ENCODE measurements at places on chromosomes 7 and 10.
A peak's percentile ranks its signal among the peaks of the same experiment; 100 is the strongest.

GRCh38 chr7:105978035-105978434 is 15.0 kb downstream of the CDHR3 start:
- DNase-seq: no peak

GRCh38 chr10:34406463-34407323 is 408.4 kb downstream of the PARD3 start:
- no peak for DNase-seq

DNA sequence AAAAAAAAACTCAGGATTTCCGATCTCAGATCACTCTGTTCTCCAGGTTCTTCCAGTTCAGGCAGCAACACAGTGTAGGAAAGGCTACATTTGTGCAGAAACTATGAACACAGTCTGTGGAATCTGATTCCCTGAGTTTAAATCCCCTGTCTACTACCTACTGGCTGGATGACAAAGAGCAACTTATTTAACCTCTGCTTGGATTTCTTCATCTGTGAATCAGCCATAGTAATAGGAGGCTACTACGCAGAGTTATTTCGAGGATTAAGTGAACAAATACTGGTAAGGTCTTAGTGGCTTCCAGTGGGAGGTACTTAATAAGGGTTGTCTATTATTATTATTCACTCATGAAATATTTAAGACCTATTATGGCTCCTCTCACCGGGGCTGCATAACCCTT is 44.3 kb upstream of the PDCD4 start:
- peak; percentile 26 for DNase-seq

DNA sequence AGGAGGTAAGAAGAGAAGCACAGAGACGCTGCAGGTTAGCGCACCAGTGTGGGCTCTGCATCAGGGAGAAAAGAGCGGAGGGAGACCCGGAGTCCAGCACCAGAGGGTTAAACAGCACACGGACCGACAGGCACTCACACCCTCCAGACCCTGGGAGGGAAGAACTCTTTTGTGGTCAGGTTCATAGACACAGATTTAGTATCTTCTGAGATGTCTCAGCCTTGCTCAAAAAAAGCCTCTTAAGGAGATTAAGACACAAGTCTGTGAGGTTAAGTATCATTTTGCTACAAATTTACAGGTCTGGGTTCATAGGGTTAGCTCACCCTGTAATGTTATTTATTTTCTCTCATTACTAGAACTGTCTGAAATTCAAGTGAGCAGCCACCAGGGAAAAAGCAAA is 16.8 kb upstream of the NDST2 start:
- DNase-seq: no peak

- DNase-seq: no peak
Observed at GRCh38 chr10:8581521-8582225, 527.2 kb downstream of the GATA3 start.

DNA sequence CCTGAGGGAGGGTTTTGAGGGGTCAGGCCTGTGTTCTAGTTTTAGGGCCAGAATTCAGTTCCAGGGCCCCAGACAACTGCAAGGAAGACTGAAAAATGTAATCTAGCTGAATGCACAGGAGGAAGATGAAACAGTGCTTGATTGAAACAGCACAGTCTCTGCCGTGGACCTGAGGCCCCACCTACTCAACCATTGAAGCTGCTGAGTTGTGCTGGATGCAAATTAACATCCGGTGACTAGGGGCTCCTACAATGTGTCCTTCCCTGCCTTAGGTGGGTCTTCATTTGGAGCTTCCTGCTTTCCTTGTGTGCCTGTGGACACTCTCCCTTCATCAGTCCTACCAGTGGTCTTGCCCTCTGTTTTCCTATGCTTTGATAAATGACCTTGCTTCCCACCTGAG is 5.7 kb downstream of the GLRX3 start:
- DNase-seq: no peak

DNA sequence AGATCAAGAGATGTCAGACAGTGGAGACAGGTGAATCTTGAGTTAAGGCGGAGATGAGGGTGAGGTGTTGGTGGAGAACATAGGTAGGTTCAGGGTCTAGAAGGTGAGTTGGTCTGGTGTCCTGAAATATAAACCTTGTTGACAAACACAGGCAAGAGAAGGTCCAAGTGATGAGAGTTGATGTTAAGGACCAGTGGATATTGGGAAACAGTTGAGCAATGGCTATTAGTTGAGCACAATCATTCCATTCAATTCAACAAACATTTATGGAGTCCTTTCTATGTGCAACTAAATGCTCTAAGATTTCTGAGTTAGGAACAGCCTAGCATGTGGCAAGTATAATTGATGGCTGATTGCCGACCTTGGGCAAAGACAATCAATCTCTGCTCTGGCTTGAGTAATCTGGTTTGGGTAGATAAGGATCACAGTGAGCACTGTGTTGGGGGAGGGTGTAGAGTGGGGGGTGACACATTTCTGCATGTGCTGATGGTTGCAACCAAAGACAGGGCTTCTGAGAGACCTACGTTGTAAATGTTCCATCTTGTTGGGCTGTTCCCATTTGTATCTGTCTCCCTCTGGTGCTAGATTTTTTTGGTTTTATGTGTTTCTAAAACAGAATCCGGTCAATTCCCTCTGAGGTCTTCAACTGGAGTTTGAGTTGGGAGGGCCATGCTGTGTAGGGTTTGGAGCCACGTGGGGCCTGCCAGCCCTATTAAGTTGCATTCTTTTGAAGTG is 201.1 kb downstream of the BAMBI start:
- no peak for DNase-seq

GRCh38 chr7:101239191-101239950 is 1.8 kb upstream of the CLDN15 start:
- DNase-seq: no peak

DNA sequence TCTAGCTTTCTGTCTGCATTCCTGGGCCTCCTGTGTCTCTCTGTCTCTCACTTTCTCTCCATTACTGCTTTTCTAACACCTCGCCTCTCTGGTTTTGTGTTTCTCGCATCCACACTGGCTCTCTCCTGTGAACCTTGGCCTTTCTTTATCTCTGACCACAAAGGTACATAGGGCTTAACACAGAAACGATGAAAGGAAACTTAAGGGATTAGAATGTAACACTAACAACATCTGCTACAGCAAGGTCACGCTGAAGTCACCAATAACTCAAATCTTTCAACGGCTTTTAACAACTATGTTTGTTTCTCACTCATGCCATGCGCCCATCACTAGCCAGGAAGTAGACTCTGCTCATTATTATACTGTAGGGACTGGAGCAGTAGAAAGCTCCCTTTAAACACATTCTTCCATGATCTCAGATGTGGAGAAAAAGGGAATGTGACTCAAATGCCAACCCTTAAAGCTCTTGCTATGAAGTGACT is 9.3 kb upstream of the OR6V1 start:
- DNase-seq: no peak

- DNase-seq: peak; percentile 78
Observed at GRCh38 chr10:103757531-103758293, 97.7 kb downstream of the SH3PXD2A start.

DNA sequence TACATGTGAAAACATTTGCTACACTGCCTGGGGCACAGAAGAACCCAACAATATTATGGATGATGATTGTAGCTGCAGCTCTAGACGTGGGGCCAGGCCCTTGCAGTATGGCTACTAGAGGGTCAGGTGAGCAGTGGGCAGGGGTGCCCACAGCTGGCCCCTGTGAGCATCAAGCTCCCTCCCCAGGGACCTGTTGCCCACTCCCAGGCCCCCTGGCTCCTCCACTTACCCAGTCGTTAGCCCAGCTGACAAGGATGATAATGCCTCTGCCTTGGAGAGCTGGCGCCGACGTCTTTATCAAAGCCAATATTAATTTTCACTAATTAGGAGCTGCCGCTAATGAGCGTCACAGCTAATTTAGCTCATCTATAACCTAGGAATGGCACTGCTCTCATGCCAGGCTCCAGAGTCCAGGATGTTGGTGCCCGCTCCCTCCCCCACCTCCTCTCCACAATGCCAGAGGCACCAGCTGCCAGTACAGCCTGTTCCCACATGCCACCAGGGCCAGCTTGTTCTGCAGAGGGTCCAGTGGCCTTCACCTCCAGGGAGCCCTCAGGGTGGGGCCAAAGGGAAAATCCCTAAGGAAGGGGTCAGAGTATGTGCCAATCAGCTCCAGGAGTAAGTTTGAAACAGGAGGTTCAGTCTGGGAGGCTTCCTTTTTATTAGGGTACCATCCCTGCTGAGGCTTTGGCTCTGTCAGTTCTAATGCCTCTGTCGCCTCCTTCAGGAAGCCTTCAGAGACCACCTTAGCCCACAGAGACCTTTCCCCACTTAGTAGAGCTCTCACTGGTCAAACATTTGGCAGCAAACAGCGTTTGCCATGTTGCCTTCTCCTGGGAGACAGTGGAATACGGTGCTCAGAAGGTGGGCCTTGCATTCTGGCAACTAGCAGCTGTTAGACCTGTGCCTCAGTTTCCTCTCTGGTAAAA is 77.2 kb downstream of the CDH23 start:
- no peak for DNase-seq

DNA sequence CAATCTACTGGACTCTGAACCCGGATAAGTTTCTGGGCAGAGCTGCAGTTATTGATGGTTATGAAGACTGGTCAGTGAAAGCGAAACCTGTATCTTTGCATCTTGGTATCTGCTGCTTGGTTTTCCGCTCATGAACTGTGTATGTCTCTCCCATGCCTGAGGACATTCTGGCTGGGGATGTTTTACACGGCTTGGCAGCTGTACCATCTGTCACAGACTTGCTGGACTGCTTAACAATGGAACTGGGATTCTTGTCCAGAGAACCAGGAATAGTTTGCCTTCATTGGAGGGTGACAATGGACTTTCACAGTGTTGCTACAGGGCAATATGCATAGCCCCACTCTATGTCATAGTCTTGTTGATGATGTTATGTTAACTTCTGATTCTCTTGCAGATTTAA is 119.9 kb upstream of the TMEM106B start:
- DNase-seq: no peak

DNA sequence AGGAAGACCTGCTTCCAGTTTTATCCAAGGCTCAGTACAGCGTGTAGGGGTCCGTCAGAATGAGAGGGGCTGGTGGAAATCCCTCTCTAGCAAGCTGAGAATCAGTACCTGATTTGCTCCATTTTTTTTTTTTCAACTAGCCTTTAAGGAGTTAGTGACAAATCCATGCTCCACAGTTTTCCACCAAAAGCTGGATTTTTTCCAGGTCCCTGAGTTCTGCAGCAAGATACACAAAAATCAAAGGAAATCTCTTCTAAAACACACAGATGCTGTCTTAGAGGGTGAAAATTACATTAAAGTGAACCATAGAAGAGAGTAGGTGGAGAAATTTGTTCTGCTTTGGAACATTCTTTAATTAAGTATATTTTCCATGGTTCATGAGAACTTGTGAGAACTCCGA is 30.4 kb downstream of the MDFIC start:
- DNase-seq: no peak

- DNase-seq: no peak
Observed at GRCh38 chr10:110764378-110764777, 107.3 kb upstream of the PDCD4 start.

Data from cardiac fibroblast (primary cell).